Stimulated activated CD8-positive, alpha-beta memory T cell treated with anti-CD3 and anti-CD28 coated beads, Interleukin-4, amount 100 ng/mL, for 1 hour (primary cell): ENCODE measurements at places on chromosomes 16 and 17.

DNA sequence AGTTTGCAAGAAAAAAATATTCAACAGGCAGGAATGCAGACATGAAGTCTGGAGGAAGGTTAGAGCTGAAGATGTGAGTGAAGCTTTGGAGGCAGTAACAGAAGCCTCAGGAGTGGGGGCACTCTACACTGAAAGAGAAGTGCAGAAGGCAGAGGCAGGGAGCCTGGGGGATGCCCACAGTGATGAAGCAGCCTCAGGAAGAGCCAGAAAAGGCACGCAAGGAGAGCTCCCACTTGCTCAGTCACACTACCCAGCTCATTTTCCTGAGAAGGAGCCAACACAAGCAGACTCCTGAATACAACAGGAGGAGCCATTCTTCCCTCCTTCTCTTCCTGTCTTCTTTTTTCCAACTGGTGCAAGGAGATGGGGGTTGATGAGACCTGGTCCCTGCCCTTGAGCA is 45.1 kb upstream of the DNAH9 start:
- no peak for DNase-seq

DNA sequence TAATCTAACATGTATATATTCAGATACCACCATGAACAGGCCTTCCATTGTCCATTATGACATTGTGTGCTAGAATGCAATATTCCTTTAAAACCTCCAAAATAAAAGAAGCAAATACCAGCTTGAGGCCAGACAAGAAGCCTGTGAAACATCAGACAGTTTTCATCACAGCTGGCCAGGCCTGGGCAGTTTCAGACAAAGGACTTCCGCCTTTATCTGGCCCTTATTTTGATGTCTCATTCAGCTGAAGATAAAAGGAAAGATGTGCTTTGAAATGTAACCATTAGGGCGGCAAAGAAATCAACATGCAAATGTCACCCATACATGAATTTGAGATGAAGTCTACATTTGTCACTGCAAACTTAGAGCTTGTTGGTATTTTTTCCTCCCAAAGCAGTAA is 737.5 kb downstream of the KCNJ2 start:
- no peak for DNase-seq

- no peak for DNase-seq
Measured at GRCh38 chr17:56121191-56122051, 31.9 kb upstream of the ANKFN1 start.

- DNase-seq: no peak
Measured at GRCh38 chr16:79610771-79611170, 10.2 kb upstream of the MAF start.

GRCh38 chr16:24995033-24995432 is 20.1 kb downstream of the ARHGAP17 start:
- DNase-seq: no peak

DNA sequence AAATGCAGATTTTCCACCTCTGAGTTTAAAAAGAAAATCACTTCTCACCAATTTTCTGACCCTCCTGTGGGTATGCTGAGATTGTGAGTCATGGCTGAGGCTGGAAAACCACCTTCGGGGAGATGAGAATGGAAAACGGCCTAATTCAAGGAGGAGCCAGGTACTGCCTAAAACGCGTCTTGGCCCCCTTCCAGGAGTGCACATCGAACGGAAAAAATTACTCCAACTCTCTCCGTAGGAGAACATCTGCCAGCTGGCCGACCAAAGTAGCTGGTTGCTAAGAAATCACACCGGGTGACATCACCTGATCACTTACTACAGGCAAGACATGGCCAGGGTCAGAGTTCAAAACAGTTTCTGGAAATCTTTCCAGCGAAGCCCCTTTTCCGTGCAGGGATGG is 107.6 kb downstream of the ZNF423 start:
- DNase-seq: no peak

DNA sequence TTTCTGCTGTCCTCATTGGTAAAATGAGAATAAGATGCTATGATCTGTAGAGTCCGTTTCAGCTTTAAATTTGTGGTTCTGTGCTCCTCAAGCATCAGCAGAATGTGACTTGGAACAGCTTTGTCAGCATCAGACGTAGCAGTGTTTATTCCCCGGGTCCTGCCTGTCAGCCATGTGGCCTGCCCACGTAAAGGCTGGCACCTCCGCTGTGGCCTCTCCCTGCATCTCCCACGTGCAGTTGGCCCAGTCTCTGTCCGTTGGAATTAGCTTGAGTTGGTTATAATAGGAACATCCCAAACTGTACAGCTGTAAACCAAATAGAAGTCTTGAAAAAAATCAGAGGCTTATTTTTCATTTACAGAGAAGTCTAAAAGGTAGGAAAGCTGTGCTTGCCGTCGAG is 61.7 kb downstream of the ARHGAP44 start:
- DNase-seq: no peak

DNA sequence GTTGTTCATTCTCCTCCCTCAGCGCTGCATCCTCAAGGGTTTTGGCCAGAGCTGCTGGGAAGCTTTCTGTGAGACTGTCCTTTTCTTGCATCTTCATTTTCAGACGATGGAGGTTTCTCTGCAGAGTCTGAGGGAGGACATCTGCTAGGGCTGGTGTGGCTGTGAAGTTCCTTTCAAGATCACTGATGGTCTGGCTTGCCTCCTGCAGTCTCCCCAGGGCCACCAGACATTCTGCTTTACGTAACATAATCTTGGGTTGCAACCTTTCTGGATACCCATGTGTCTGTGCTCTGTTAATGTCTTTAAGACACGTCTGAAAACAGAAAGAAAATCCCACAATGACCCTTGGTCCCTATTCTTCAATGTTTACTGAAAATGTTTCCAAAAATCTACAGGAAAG is 29.0 kb downstream of the SMYD4 start:
- no peak for DNase-seq

- no peak for DNase-seq
Measured at GRCh38 chr16:85613604-85614337, 649 bp downstream of the GSE1 start.

DNA sequence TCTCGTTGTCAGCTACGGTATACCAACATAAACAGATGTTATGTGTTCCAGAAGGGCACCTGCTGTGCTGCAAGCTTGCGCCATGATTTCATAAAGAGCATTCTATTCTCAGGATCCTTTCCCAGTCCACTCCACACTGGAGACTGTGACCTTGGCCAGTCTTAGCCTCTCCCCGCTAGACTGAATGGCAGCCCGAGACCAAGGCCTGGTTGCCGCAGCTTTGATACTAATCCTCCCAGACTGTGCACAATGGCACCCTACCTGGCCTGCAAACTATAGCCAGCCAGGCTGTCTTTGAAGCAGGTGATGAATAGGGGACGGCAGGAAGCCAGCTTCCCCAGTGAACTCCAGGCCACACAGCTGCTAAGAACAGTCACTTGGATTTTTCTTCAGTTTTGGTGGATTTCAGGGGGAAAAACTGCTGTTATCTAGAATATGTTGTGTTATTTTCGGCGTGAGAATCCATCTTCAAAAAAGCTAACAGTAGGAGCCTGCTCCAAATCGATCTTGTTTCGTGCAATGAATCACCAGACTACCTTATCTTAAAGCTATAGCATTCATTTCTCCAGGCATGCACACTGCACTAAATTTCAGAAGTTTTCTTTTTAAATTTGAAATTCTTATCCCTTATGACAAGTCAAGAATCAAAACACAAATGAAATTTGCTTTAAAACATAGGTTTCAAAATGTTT is 289.0 kb downstream of the CEP112 start:
- DNase-seq: no peak

GRCh38 chr16:75576384-75576811 is 10.2 kb downstream of the GABARAPL2 start:
- DNase-seq: no peak

GRCh38 chr17:32971171-32971570 is 20.5 kb upstream of the SPACA3 start:
- no peak for DNase-seq

GRCh38 chr17:78241277-78242023 is 10.0 kb downstream of the TMEM235 start:
- DNase-seq: no peak

DNA sequence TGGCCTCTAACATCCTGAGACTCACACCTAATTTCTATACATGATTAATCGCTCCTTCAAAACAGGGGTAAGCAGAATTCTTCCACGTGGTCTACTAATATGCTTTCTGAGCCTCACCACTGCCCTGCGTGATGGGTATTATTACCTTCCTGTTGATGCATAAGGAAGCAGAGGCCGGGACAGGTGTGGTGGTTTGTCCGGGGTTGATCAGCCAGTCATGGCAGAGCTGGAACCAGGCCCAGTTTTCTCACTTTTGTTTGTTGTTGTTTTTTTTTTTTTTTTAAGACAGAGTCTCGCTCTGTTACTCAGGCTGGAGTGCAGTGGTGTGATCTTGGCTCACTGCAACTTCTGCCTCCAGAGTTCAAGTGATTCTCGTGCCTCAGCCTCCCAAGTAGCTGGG is 31.2 kb downstream of the RNF135 start:
- DNase-seq: no peak

- no peak for DNase-seq
Measured at GRCh38 chr17:67200727-67201301, 44.2 kb downstream of the HELZ start.

- no peak for DNase-seq
Measured at GRCh38 chr17:29196769-29197515, 16.7 kb upstream of the MYO18A start.

DNA sequence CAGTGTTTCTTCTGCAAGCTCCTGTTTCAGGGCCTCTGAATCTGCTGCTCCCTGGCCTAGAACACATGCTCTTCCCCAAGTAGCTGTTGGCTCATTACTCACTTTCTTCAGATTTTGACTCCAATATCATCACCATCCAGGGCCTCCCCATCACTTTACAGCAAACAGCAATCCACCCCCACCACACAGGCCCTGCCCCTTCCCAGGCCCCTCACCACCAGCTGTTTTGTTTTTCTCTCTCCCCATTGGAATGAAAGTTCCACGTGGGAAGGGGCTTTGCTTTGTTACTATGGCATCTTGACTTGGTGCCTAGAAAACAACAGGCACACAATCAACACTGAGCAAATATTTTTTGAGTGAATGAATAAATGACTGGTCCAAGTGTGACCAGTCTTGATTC is 4.0 kb downstream of the TMEM170A start:
- DNase-seq: no peak

GRCh38 chr16:52697971-52698370 is 151.0 kb upstream of the TOX3 start:
- DNase-seq: no peak

DNA sequence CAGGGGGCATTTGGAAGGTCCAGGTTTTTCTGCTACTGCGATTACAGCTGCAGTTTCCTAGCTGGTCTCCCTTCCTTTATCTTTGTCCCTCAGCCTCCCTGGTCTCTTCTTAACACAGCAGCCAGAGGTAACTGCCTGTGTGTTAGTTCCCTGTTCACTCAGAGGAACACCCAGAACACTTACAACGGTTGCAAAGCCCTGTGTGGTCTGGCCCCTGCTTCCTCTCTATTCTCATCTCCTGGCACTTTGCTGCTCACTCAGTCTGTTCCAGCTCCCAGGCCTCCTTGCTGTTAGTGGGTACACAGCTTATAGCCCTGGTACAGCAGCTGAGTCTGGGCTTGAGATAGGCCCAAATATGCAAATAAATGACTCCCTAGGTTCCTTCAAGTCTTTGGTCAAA is 16.4 kb downstream of the NTN1 start:
- no peak for DNase-seq

- no peak for DNase-seq
Measured at GRCh38 chr17:27609611-27610303, 21.2 kb upstream of the LGALS9 start.

- DNase-seq: no peak
Measured at GRCh38 chr17:75539967-75540729, 14.7 kb downstream of the LLGL2 start.

DNA sequence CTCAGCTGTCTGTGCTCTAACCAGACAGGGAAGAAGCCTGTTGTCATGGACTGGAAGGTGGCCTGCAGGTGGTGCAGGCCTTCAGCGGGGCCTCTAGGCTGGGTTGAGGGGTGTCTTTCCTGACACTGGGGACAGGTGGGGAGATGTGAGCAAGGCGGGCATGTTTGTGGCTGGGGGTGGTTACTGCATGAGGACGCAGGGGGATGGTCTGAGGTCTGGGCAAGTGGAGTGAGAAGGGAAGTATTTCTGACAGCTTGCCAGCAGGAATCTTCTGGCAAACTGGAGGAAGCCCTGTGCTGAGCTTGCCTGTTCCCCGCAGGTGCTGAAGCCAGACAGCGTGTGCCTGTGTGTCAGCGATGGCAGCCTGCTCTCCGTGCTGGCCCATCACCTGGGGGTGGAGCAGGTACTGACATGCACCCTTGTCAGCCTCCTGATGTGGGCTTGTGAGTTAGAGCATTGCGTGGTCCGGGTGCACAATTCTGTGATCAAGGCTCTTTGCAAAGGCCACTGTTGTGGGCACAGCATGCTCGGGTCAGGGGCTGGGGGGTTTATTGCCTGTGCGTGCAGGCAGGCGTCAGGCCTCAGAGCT is 36.2 kb downstream of the PRMT7 start:
- no peak for DNase-seq

GRCh38 chr16:14296663-14297062 is 225.5 kb downstream of the MRTFB start:
- no peak for DNase-seq

DNA sequence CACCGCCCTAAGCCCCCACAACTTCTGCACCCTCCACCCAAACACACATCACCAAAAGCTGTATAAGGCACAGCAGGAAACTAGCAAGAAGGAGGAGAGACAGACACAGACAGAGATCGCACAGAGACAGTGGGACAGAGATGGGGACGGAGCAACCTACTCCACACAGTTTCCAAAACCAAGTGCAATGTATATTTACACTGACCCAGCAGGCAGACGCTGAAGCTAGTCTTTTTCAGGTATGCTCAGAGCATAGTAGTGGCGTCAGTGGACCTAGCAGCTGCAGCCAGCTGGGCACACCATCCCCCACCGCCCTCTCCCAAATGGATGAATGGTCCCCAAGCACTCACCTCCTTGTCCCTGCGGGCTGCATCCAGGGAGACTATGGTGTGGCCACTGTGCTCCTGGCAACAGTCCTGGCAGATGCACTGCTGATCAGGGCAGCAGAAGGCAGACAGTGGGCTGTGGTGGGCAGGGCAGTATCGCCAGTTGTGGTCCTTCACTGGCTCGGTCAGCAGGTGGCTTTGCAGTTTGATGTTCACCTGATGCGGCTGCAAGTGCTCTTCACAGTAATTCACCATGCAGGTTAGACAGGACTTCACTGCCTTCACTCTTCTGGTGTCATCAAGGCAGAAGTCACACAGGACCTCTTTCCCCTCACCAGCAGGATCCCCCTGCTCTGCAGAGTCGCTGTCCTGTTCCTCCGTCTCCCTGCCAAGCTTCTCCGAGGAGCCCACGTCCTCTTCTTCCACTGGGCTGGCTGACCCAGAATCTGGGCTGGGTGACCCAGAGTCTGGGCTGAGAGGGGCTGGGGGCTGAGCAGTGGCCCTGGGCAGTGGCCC is 31.5 kb upstream of the FBXW10B start:
- no peak for DNase-seq
